ENCODE measurements at places on chromosomes 5 and 9. TPM values are rescaled to one million over a fixed set of nuclear protein-coding genes. Genes with fewer than 3 reads are reported as not detected.

HOMER1 gene
- total RNA-seq: 12.2 TPM

- DNase-seq: no peak
Observed at GRCh38 chr9:126319671-126320070, 7.0 kb upstream of the MVB12B start.

DNA sequence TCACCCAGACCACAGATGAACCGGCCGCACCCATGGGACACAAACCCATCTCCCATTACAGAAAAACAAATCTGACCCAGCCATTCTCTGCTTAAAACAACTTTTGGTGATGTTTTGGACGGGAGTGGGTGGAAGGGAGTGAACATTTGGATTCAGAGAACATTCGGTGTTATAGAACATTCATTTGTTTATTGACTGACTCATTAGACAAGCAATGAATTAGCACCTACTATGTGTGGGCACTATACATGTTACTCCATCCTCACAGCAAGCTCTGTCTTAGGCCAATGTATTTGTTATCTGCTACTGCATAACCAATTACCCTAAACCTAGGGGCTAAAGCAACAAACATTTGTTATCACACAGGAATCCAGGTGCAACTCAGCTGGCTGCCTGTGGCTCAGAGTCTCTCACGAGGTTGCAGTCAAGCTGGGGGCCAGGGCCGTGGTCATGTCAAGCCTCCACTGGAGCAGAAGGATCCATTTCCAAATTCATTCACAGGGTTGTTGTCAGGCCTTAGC is 5.1 kb upstream of the ERGIC1 start:
- peak; percentile 33 for DNase-seq

DNA sequence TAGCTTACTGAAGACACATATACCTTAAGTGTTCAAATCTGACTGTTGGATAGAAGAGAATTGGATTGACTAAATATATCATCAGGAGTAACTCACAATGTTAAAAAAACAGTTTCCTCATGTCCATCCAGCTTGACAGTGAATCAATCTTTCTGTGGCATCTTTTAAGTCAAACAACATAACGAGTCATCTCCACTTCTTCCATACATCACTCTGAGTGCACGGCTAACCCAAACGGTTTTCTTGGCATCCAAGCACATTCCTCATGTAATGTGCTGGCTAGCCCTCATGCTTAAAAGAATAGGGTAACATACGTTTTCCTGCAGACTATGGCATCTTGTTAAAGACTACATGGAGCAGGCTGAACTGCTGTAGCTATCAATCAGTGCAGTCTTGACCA is 291.5 kb upstream of the TRPC7 start:
- DNase-seq: peak; percentile 78

DNA sequence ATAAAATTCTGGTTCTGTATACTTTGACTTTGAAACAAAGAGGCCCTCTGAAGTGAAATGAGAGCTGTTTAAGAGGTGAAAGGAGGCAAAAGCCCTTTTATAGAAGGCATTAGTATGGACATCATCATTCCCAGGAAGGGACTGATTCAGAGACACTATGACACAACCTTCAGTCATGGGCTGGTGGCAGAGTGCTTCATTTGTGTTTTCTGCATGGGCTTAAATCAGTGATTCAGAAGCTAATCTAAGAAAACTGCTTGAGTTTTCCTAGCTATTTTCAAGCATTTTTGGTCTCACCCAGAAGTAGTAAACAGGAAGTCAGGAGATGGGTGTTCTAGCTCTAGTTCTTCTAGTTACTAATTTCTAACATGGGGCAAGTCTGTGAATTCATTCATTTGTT is 288.9 kb downstream of the TRPM3 start:
- peak; percentile 44 for DNase-seq

GRCh38 chr9:136697821-136698526 is 10.7 kb upstream of the AGPAT2 start:
- DNase-seq: no peak

DNA sequence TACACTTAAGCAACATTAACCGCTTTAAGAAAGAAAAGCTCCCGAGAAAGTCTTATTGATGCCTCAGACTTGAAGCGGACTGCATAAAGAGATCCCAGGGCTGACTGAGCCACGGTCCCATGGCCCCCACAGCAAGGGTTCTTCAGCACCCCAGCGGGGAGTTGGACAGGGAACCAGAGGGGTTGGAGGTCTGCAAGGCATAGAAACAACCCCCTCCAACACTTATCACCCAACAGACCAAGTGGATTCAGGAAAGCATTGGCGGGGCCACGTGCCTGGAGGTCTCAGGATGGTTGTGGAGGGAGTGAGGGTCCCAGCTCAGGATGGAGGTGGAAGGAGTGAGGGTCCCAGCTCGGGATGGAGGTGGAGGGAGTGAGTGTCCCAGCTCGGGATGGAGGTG is 143.7 kb upstream of the IRX2 start:
- DNase-seq: no peak

- no peak for DNase-seq
Observed at GRCh38 chr9:91736311-91736710, 213.7 kb downstream of the ROR2 start.

GRCh38 chr9:2271426-2271825 is 256.3 kb downstream of the SMARCA2 start:
- peak; percentile 76 for DNase-seq

DNA sequence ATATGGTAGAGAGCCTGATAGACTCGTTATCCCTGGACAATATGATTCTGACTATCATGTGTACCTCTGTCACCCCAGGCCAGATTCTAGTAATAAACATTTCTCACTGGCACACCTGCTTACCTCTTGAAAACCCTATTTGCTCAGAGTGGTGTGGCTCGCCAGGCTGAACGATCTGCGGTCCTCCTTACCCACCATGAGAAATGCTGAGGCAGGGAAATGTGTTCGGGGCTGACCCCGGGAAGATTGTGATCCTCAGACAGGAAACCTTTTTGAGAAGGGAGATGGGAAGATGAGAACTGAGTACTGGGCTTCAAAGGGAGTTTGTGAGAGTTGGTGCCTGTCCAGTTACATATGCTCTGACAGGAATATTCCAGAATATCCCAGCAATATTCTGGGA is 10.7 kb upstream of the PRXL2C start:
- no peak for DNase-seq

DNA sequence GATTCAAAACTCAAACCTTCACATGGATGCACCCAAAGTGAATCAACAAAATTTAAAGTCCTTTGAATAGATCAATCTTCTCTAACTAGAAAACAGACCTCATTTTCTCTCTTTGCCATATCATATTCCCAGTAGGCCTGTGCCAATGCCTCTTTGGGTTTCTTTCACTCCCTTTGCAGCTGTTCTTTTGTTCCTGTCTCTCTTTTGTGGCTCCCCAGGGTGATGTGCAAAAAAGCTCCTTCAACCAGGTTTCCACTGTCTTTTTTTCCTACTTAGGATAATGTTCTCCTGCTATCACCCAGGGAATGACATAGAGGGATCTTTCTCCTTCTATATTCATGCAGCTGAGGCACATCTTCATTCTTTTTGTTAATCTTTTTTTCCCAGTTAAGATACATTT is 54.6 kb downstream of the MARCHF3 start:
- DNase-seq: no peak

- peak; percentile 33 for DNase-seq
Observed at GRCh38 chr5:36870399-36871040, 6.0 kb upstream of the NIPBL start.
